ENCODE measurements at places on chromosomes 1 and 21. TPM values are rescaled to one million over a fixed set of nuclear protein-coding genes. Genes with fewer than 3 reads are reported as not detected.

Gene DCST1
- total RNA-seq, result not detected

Gene GPR52
- total RNA-seq, result 3.2 TPM

Gene MASP2
- 0.15 TPM for total RNA-seq

Gene DCDC2B
- total RNA-seq, result not detected

Gene ATP5PO
- total RNA-seq, result 153 TPM

Gene MRPL9
- 119 TPM for total RNA-seq

Gene OR2T3
- not detected for total RNA-seq

Gene C1orf74
- 3.7 TPM for total RNA-seq
